ENCODE measurements at places on chromosomes 7 and 10.

DNA sequence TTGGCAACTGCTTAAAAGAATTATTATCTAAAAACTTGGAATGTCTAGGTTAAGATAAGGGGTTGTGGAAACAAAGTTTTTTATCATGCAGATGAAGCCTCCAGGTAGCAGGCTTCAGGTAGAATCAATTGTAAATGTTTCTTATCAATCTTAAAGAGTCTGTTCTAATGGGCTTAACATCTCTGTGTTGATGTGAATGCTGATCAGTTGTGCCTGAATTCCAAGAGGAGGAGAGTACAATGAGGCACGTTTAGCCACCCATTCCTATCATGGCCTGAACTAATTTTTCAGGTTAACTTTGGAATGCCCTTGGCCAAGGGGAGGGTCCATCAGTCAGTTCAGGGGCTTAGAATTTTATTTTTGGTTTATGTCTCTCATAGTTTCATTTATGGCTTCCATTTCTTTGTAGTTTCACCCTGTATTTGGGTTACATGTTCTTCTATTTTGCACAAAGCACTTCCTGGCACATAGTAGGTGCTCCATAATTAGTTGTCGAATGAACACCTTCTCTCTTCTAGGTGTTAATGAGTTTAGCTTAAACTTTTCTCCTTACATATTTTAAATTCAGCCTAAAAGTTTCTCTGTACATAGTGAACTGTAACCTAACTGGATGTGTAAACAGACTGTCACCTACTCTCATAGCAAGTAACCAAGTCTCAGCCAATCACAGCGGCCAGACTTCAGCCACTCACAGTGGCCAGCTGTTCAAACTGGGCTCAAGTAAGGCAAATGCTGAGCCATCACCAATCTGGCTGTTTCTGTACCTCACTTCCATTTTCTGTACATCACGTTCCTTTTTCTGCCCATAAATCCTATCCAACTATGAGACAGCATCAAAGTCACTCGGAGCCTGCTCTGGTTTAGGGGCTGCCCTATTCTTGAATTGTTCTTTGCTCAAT lies 34.7 kb downstream of the ALOX5 start:
- no peak for DNase-seq

GRCh38 chr7:98091523-98091922 lies 15.1 kb upstream of the LMTK2 start:
- DNase-seq, result no peak

- DNase-seq, result no peak
Observed at GRCh38 chr10:84842593-84842992, 514.2 kb downstream of the CCSER2 start.

DNA sequence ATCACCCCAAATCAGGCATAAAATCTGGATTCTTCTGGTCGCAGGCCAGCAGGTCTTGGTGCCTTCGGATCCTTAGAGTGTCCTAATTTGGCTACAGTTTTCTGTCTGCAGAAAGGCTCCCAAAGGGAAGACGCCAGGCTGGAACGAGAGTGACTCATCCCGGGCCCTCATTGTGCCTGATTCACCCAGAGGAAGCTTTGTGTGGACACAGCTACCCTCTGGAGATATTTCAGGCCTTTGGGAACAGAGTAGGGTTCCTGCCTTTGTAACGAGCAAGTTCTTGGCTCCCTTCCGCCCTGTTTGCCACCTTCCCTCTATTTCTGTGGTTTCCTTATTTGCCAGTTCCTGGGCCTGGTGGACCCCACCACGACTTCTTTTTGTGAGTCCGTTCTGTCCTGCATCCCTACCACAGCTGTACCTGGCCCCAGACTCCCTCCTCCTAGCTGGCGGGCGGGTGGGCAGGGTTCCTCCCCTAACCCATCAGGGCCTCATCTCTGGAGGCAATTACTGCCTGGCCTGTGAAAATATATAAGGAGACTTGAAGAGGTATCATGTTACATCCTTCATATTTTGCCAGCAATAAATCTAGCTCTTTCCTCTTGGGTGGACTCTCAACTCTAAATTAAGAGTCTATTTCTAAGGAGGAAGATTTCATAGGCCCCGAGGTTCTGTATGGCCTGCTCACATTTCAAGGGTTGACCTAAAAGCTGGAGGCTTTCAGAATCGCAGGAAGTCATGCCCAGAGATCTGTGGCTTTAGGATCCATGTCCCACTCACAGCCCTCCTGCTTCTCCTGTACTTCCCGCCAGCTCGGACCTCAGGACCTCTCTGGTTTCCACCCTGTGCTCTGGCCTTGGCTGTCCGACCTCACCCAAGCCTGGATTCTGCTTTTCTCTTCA lies 219.2 kb upstream of the ZNF32 start:
- DNase-seq, result no peak

DNA sequence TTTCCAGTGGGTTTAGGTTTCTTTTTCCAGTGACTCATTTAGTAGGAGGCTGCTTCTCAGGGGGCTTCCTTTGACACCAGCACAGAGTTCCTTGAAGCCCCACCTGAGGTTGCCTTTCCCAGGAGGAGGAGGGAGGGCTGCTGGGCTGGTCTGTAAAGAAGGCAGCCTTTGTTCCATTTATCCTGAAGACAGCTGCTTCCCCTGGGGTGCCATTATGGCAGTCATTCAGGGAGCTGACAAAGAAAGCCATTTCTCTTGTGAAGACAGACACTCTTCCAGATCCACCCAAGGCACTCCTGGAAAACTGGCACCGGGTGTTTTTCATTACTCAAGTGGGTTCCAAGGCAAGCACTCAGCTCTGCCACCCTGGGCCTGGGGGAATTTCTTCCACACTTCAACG lies 54.0 kb downstream of the MTURN start:
- no peak for DNase-seq

- no peak for DNase-seq
Observed at GRCh38 chr10:29968585-29968984, 90.8 kb downstream of the JCAD start.

GRCh38 chr7:108860615-108861014 lies 290.9 kb downstream of the DNAJB9 start:
- DNase-seq, result no peak

DNA sequence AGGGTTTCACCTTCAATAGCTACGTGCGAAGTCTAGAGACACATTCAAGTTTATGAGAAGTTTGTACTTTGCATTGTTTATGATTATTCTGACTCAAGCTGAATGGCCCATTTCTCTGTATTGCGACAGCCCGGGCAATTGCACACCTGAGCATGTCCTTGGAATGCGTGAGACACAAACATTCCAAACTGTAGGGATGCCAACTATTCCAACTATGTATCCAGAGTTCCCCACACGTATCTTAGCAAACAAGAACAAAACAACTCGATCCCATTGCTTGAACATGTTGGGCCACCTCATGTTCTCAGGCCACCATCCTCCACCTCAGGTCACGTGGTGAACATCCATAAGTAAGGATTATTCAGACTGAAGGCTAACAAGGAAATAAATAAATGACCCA lies 51.4 kb upstream of the EGFR start:
- DNase-seq, result peak; percentile 87

- no peak for DNase-seq
Observed at GRCh38 chr7:47236480-47237129, 345.3 kb downstream of the TNS3 start.

GRCh38 chr10:92407305-92408016 lies 116.5 kb downstream of the MARCHF5 start:
- DNase-seq, result no peak

DNA sequence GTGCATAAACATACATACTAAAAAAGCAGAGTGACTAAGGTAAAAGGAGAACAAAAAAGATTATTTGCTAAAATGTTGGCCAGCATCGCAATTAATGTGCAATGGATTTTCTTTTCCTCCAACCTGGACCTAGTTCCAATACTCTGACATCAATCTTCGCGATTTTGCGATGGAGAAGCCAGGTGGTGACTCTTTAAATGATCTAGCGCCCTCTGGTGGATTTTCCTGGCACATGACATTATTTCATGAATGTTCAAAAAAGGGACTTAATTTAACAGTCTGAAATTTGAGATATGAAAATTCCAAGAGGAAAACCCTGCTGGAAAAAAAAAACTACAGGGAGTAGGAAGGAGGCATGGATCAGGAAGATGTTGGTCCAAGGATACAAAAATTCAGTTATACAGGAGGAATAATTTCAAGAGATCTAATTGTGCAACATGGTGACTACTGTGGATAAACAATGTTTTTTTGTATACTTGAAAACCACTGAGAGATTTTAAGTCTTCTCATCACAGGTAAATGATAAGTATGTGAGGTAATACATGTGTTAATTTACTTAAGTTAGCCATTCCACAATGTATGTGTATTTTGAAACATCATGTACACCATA lies 4.3 kb upstream of the KCNMA1 start:
- peak; percentile 76 for DNase-seq

GRCh38 chr10:126058104-126058503 lies 161.7 kb downstream of the FANK1 start:
- no peak for DNase-seq

- no peak for DNase-seq
Observed at GRCh38 chr7:17185690-17186070, 112.8 kb upstream of the AHR start.

- DNase-seq, result no peak
Observed at GRCh38 chr7:13793926-13794325, 195.5 kb downstream of the ETV1 start.

DNA sequence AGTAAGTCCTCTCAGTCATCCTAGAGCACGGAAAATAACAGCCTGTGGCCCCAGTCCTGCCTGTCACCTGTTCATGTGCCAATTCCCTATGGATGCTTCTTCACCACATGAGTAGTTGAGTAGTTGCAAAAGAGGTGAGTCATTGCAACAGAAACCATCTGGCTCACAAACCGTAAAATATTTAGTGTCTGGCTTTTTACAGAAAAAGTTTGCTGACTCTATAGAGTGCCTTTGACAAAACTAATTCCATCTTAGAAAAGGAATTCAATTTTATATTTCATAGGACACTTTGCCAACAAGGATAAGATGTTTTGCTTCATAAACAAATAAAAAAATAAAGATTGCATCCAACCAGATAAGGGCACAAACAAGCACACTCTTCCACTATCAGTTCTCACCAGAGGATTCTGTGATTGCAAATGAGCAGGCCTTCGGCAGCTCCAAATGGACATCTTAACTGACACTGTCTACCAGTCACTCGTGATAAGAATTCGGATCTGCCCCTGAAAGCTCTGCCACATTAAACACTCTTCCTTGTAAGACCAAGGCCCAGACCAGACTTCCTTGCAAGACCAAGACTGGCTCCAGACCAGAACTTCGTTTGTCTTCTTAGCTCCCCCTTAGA lies 242.7 kb upstream of the SEMA3C start:
- no peak for DNase-seq

GRCh38 chr7:106109521-106110237 lies 2.4 kb downstream of the SYPL1 start:
- no peak for DNase-seq

GRCh38 chr10:124659380-124659779 lies 84.8 kb downstream of the FAM53B start:
- no peak for DNase-seq

- no peak for DNase-seq
Observed at GRCh38 chr7:151767557-151767956, 109.4 kb downstream of the PRKAG2 start.

DNA sequence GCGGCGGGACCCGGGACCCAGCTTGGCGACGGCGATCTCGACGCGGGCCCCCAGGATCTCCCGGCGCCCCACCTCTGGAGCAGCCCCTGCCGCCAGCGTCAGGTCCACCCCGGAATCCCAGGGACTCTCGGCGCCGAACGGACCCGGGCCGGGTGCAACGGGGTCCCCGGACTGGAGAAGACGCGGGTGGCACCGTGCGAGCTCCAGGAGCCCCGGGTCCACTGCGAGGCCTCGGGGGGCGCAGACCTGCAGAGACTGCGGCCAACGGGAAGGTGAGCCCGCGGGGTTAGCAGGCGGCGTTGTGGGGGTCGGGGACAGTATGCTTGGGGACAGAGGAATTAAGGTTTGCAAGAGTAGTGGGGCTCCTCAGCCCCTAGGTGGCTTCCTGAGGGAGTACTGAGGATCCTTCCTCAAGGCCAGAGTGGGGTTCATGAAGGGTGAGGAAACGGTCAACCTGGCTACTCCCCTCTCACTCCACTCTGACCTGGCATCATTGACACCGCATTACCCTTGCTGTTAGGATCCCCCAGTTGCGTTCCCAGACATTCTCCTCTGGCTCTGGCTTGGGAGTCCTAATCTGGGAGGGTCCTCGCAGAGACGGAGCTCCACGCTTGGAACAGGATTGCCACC lies 353 bp downstream of the EPHB6 start:
- DNase-seq, result peak; percentile 25

DNA sequence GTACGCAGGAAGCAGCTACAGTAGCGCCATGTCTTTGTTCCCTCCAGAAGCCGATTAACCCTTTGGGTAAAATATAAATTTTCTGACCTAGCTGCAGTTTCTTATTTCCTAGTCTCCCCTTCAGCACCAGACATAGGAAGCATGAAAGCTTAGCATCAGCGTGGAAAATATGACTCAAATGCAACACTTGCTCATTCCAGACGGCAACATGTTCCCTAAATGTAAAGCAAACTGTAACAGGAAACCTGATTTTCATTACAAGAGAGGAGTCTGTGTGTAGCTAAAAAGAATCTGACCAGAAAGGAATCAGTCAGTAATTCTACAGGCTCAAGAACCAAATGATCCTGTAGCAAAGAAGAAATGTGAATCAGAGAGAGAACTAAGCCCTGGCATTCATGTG lies 219.2 kb downstream of the C7orf25 start:
- DNase-seq, result no peak

DNA sequence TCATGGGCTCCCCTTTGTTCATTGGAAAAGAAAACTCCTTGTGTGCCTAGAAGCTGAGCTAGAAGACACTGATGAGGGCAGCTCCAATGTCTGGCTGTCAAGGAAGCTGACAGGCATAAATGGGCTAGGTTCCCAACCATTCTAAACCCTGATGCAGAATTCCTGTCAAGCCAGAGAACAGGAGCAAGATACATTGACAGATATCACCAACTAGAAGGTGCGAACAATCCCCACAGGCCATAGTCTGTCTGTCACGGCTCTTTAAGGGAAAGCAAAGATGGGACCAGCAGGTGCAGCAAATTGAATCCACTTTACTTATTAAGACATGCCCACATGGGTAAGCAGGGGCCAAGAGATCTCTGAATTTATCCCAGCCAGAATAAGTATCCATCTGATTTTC lies 617.9 kb upstream of the POT1 start:
- no peak for DNase-seq

DNA sequence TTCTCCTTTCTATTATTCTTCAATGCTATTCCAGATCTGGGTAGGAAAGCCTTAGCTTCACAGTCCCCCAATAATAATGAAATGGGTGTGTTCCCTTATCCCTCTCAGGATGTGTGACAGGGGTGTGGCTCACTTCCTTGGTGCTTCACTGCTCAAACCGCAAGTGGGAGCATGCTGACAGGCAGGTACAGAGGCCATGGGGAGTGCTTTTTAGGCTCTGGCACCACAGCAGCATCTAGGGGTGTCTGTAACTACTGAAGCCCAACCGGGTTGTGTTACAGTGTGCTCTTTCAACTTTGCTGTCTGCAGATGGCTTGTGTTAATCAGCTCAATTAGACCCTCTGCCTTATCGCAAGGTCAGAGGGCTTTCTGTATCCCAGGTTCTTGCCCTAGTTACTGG lies 79.4 kb upstream of the CYP2C9 start:
- DNase-seq, result no peak

- DNase-seq, result no peak
Observed at GRCh38 chr10:104922810-104923209, 281.7 kb downstream of the SORCS3 start.

- DNase-seq, result no peak
Observed at GRCh38 chr10:106959521-106959920, 205.0 kb downstream of the SORCS1 start.

GRCh38 chr10:75435291-75435690 lies 3.9 kb downstream of the LRMDA start:
- no peak for DNase-seq

- DNase-seq, result no peak
Observed at GRCh38 chr10:99598781-99599509, 21.3 kb downstream of the SLC25A28 start.
